ENCODE measurements at places on chromosomes 2 and 18. TPM values are rescaled to one million over a fixed set of nuclear protein-coding genes. Genes with fewer than 3 reads are reported as not detected.

FAM110C gene
- total RNA-seq = not detected

GATA6 gene
- total RNA-seq = 10.9 TPM

DNA sequence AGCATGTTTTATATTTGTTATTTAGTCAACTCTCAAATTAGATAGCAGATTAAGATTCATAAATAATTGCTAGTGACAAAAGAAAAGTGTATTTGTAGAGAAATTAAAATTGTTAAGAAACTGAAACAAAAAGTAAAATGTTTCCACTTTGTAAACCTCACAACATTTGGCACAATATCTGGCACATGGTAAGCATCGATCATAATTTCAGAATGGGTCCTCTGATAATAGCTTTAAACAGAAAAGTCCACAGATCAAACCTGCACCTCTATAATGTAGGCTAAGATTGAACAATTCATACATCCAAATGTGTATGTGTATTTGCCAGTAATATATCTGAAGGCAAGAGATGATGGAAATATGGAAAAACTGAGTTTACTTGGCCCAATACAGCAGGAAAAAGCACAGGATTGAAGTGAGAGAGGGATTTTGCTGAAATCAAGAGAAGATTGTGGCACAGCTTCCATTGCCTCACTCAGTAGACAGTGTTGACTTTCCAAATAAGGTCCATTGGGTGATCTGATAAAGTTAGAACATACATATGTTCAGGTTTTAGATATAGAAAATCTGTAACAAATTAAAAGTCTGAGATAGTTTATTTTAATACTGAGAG, 39.4 kb downstream of the COBLL1 start:
- DNase-seq = peak; percentile 10
- H3K27me3 ChIP-seq = no peaks in the 10 kb centered on the region
- H3K36me3 ChIP-seq = no peaks in the 10 kb centered on the region
- no peak overlapping the region for H3K4me3 ChIP-seq
- no peak overlapping the region for H3K27ac ChIP-seq

DNA sequence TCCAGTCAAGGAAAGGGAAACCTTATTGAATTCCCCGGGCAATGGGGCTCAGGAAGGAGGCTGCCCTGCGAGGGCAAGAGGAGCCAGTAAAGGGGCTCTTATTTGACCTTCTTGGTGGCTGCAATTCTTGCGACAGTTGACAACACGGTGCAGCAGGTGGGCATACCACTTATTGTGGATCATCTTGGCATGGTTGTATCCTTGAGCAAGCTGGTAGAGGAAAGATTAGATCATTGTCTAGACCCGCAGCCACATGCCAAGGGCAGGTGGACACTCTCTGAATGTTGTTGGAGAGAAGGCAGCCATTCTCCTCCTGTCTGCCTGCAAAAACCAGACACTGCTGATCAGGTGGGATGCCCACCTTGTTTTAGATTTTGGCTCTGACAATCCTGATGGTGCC, 170.2 kb upstream of the CHST9 start:
- no peaks in the 10 kb centered on the region for H3K4me1 ChIP-seq
- no peaks in the 10 kb centered on the region for H3K36me3 ChIP-seq
- no peaks in the 10 kb centered on the region for H3K27me3 ChIP-seq
- H3K27ac ChIP-seq = no peak overlapping the region
- peak; percentile 27 for DNase-seq

- H3K36me3 ChIP-seq = no peaks in the 10 kb centered on the region
- peak; percentile 84 for DNase-seq
- peaks cover 15% of the 10 kb centered on the region for H3K4me1 ChIP-seq
- H3K4me3 ChIP-seq = peak overlapping the region; percentile 85
- H3K27me3 ChIP-seq = no peaks in the 10 kb centered on the region
These were observed 1.7 kb downstream of the SLC8A1 start for GRCh38 chr2:40450066-40450795.

DNA sequence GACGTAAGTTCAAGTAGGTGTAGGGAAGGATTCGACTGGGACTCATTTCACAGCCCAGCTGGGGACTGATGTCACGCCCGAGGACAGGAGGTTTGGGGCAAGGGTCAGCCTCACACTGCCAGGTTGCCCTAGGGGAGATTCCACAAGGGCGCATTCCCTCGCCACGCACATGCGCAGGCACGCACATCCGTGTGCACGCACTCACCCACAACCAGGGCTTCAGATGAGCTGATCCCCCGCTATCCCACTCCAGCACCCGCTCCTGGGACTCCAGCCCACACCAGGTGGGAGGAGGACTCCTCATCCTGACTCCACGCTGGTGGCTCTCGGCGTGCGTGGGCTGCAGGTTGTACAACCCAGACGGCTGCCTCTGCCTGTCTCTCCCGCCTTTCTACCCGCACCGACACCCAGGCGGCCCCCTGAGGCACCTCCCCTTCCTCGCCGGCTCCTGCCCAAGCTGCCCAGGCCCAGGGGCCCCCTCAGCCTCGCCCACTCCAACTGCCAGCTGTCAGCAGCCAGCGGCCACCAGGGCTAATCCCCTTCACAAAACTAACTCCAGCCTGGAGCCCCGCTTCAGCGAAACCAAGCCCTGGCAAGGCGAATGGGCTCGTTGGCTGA, 47.8 kb upstream of the FOSL2 start:
- H3K27me3 ChIP-seq = no peaks in the 10 kb centered on the region
- H3K27ac ChIP-seq = no peak overlapping the region
- no peaks in the 10 kb centered on the region for H3K36me3 ChIP-seq
- DNase-seq = no peak

All from osteoblast (primary cell).